ENCODE measurements at places on chromosomes 1 and 21.

DNA sequence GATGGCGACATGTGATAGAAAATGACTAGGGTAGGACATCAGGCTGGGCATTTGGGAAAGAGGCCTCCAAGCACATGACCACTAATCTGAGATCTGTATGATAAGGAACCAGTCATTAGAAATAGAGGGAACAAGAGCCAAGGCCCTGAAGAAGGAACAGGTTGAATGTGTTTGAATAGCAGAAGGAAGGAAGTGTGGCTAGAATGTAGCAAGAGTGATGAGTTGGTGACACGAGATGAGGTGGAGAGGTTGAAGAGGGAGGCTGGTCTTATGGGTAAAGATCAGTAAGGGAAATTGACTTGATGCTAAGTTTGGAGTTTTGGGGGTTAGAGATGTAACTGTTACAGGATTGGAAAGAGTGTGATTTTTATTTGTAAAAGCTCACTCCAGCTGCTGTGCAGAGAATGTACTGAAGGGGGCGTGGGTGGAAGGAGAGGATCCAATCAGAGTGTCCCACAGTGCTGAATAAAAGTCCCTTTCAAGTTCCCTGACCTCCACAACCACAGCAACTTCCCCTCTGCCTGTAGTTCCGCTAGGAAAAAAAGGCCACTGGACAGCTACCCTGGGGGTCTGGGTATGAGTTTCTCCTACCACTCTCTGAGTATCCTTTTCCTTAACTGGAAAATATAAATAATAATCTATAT lies 295.0 kb downstream of the OMA1 start:
- DNase-seq = no peak

DNA sequence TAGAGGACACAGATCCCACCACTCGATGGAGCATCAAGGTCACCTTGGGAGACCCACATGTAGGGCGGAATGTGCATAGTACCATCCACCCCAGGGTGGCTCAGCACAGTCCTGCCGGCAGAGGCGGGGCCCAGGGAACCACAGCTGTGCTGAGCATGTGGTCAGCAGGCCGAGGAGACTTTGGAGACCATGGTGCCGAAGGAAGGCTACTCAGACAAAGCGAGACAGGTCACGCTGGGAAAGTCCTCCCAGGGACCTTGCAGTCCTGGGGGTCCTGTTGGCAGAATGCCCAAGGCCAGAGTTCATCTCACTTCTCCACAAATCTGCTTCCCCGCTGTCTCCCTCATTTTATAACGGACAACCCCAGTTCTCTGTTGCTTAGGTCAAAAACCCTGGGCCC lies 22.5 kb downstream of the WNT3A start:
- no peak for DNase-seq

DNA sequence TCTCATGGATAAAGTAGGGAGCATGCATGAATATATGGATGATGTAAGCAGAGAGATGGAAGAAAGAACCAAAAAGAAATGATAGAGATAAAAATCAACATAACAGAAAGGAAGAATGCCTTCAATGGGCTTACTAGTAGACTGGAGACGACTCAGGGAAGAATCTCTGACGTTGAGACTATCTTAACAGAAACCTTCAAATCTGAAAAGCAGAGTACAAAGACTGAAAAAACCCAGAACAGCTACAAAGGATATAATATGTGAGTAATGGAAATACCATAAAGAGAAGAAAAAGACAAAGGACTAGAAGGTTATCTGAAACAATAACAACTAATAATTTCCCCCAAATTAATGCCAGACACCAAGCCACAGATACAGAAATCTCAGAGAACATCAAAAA lies 18.3 kb upstream of the SELP start:
- no peak for DNase-seq

GRCh38 chr1:76949503-76949902 lies 82.2 kb downstream of the ST6GALNAC5 start:
- no peak for DNase-seq

Data from NCI-H1417 (cell line).